Fibroblast of skin of right biceps (primary cell): ENCODE measurements at places on chromosomes 6 and 20.

DNA sequence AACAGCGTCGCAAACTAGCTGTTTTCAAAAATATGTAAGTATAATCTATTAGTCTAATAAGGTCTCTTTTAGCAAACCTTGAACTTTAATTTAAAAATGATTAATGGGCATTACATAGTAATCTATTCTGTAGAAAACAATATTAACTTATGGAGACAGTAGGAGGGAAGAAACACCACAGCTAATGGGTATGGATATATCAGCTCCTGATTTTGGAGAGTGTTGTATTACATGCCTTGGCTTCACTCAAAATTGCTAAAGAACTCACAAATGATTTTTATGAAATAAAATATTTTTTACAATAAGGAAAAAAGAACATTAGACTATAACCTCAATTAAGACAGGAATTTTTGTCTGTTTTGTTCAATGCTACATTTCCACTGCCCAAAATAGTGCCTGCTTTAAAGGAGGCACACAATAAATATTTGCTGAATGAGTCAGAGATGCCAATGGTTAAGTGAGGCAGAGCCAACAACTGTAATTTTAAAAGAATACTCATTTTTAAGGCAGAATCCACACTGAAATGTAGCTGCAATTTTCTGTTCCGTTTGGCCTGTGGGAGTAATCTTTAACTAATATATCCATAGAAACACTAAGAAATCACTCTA is 15.7 kb downstream of the ATG5 start:
- DNase-seq, result peak; percentile 49

DNA sequence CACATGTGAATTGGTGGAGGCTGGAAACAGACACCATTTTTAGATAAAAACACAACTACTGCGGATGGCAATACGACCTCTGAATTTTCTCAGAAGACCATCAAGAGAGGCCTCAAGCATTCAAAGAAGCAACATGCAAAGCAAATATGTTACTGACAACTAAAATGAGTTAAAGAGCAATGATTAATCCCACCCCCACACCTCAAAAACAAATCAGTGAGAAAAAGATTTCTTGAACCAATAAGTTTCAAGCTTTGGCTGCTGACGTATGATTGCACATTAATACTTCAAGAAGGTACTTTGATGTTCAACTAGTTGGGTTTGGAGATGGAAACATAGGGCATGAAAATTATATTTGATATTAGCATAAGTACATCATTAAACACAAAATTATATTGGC is 982 bp downstream of the MMUT start:
- peak; percentile 12 for DNase-seq

DNA sequence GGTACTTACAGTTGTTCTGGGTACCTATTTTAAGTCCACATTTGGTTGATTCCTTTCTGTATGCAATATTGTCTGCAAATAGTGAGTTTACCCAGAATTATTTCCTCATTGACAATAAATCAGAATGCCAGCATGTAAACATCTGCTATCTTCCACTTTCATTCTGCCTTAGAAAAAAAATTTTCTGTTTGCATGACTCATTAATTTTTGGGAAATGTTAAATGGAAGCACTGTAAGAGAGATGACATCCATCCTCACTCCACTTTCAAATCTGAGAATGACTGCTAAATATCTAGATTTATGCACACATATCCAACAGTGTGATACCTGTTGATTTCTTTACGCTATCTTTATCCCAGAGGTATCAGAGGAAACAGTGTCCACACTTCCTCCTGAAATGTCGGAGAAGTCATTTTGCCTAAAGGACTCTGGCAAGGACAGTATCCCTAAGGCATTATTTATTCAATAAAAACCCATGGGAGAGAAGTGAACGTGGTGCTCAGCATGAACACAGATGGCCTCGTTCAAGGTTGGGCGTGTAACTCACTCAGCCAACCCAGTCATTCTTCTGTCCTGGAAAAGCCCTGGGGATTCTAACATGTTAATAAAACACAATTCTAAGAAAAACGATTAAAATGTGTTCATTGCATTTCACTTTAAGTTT is 780.9 kb downstream of the QKI start:
- DNase-seq, result no peak

GRCh38 chr20:46402331-46402811 is 4.0 kb downstream of the ELMO2 start:
- peak; percentile 37 for DNase-seq

DNA sequence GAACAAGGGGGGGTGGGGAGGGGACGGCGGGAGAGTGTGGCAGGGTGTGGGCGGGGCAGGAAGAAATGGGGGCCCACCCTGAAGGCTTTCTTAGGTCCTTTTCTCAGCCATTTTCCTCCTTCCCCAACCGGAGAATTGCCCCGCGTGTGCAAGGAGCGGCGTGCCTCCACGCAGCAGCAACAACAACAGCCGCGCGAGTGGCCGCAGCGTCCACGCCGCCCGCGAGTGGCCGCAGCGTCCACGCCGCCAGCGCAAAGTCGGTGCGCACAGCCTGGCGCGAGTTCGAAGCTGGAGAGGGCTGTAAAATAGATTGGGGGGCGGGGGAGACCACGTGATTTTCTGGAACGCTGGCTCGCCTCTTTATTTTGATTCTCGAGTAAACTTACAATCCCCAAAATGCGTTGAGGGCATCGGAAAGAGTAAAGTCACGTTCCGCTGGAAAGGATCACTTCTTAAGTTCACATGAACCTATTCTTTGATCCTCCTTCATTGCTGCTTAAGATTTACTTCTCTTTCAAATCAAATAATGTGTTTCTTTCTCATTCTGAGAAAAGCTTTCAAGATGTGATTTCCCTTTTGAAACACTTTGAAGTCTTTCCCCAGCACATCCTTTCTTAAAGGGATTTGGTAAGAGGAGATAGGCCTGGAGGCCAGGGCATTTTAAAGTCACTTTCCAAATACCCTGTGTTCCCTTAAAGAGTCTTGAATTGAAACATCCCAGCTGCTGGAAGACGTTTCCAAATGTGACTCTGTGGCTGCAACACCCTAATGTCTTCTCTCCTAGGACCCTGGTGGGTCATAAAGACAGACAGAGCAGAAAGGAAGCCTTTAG is 66.7 kb upstream of the ZNF217 start:
- DNase-seq, result peak; percentile 18

DNA sequence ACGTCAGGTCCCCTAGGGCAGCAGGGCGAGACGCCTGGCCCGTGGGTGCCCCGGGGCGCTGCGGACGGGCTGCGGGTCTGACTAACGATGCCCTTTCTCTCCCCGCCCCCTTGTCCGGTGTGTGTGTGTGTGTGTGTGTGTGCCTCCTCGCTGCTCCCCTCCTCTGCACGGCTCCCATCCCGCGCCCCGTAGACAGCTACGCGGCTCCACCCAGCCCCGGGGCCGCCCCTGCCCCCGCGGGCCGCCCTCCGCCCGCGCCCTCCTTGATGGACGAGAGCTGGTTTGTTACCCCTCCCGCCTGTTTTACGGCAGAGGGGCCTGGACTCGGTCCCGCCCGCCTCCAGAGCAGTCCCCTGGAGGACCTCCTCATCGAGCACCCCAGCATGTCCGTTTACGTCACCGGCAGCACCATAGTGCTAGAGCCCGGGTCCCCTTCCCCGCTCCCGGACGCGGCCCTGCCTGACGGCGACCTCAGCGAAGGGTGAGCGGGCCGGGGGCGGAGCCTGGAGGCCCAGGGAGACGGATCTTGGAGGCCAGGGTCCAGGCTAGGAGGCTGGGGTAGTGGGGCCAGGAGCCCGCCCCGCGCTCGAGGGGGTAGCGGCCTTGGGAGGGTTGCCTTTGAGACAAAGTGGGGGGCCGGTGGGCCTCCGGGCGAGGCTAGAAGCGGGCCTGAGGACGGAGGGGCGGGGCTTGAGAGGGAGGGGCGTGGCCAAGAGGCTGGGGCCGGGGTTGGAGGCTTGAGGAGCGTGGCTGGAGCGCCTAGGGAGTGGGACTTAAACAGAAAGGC is 5.1 kb downstream of the TP53INP2 start:
- DNase-seq, result peak; percentile 78

- no peak for DNase-seq
Observed at GRCh38 chr6:54633601-54634000, 213.0 kb upstream of the FAM83B start.

DNA sequence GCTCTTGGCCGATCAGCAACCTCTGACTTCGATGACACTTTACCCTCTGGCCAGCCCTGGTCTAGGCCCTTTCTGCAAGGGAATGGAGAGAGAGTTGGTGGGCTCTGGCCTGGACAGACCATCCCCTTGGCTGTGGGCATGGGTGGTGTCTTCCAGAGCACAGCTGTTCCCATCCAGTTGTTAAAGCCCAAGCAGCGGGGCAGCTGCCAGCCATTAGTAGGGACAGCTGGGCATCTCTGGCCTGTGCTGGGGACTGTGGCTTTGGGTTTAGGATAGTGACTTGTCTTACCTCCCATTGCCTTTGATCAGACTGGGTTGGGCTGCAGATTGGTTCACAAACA is 2.8 kb downstream of the CDC25B start:
- DNase-seq, result no peak

DNA sequence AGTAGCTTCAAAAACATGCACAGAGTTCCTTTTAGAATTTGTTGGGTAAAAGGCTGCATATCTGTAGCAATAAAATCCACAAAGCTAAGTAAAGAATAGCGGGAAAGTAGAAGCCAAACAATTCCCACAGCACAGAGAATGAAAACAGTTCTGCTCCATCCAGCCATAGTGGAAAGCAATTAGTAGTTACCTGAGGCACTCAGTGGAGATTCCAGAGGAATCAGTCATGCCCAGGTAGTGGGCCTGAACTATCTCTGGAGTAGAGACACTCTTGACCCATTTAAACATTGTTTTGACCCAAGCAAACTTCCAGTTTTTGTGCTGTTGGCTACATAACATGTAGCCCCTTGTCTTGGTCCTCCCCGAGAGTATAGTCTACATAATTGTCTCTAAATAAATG is 559.5 kb upstream of the PTCHD4 start:
- DNase-seq, result no peak

DNA sequence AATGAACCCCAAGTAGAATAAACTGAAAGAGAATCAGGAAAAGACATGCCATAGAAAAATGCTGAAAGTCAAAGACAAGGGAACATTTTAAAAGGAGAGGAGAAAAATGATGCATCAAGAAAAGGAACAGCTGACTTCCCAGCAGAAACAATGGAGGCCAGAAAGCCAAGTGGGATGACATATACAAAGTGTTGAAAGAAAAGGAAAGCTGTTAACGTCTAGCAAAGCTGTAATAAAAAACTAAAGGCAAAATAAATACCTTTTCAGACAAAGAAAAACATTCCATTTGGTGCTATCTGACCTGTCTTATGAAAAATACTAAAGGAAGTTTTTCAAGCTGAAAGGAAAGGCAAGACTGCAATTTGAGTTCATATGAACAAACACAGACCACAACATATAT is 34.1 kb upstream of the PDE10A start:
- no peak for DNase-seq

- DNase-seq, result no peak
Observed at GRCh38 chr6:79042088-79042798, 35.8 kb downstream of the PHIP start.

- DNase-seq, result no peak
Observed at GRCh38 chr6:29520232-29520631, 32.5 kb upstream of the MAS1L start.

DNA sequence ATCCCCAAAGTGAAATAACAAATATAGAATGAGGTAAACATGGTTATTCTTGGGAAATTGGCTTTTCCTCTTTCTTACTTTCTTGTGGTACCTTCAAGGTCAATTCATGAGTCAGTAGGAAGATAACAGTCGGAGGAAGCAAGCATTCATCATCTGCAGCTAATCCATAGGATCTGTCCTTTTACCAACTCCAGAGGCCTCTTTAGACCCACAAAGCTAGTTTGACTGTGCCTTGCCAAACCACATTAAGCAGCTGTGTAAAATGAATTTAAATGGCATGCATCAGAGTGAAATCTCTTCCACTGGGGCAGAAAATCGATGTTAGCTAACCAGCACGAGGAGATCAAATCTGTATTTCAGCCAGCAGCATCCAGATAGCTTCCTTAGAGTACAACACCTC is 171.3 kb downstream of the TMEM242 start:
- peak; percentile 88 for DNase-seq

DNA sequence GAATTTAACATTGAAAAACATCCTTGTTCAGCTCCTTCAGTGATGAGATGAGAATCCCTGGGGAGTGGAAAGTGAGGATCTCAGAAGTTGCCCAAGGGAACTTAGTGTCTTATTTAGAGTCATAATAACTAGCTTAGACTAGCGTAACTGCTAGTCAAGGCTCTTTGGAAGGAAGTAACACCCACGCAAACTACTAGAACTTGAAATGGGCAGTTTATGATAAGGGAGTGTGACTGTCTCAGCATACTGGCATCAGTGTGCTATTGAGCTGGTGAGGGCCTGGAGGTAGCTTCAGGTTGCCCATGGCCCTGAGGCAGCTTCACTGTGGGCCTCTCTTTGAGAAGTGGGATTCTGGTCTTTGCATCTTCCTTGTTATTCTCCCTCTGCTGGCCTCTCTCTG is 40.1 kb downstream of the SLX4IP start:
- no peak for DNase-seq
